ENCODE measurements at places on chromosomes 5 and 9.

DNA sequence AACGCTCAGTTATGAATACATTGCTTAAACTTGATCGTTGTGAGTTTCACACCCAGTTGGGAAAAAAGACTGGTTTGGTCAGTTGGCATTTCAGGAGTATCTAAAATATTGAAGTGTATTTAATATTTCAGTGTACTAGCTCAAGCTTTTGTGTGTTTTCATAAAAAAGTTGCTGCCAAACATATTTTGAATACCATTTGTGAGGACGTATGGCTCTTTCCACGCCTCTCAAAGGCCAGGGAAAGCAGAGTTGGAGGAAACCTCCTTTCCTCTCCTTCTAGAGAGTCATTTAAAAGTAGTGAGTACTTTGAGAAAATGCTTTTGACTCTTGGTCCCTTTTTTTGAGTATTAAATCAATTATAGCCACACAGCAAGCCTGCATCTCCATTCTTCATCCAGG is 43.2 kb upstream of the ANKRD33B start:
- no peak for DNase-seq

- DNase-seq = no peak
These were observed 95.9 kb upstream of the SPRY4 start for GRCh38 chr5:142420561-142421227.

- no peak for DNase-seq
These were observed 247.4 kb downstream of the SAXO1 start for GRCh38 chr9:18785604-18786003.

- DNase-seq = no peak
These were observed 27.9 kb downstream of the TTC1 start for GRCh38 chr5:160036884-160037283.

- DNase-seq = no peak
These were observed 324.1 kb downstream of the CDH10 start for GRCh38 chr5:24320643-24321042.

GRCh38 chr5:14270209-14270702 is 127.1 kb downstream of the TRIO start:
- DNase-seq = no peak

GRCh38 chr5:213803-214395 is 4.1 kb downstream of the CCDC127 start:
- no peak for DNase-seq

DNA sequence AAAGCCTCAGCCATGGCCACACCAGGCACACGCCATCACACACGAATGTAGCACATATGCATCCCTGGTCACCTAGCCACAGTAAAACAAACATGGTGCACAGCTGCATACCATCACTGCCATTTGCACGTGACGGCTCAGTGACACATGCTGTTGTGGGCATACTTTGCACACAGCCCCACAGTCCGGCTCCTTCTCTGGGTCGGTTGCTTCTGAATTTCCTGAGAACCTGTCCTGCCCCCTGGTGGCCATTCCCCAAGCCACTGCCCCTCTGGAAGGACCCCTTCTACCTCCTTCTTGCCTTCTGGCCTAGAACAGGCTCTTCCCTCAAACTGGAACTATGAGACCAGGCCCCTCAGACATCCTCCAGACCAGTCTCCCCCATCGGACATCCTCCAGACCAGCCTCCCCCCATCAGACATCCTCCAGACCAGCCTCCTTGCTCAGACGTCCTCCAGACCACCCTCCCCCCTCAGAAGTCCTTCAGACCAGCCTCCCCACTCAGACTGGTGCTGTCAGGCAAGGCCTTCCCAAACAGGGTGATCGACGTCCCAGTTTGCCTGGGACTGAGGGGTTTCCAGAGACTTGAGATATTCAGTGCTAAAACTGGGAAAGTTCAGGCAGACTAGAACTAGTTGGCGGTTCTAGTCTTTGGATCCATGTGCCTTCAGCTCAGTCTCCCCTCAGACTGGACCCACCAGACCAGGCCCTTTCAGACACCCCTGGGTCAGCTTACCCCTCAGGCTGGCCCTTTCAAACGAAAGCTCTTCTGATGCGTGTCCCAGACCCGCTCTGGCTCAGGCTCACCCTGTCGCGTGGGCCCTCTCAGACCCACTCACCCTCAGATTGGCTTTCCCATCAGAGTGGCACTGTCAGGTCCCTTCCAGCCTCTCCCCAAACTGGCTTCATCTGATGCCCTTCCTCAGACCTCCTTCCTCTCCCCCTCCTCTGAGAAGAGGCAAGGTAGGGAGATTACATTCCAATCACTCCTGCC is 24.3 kb upstream of the ENHO start:
- peak; percentile 17 for DNase-seq

Data from activated CD4-positive, alpha-beta T cell treated with anti-CD3 and anti-CD28 coated beads for 1 hour (primary cell).